Suprapubic skin (tissue), 4 donors: ENCODE measurements at places on chromosomes 13 and 19. TPM values are rescaled to one million over a fixed set of nuclear protein-coding genes. Genes with fewer than 3 reads are reported as not detected.

DNA sequence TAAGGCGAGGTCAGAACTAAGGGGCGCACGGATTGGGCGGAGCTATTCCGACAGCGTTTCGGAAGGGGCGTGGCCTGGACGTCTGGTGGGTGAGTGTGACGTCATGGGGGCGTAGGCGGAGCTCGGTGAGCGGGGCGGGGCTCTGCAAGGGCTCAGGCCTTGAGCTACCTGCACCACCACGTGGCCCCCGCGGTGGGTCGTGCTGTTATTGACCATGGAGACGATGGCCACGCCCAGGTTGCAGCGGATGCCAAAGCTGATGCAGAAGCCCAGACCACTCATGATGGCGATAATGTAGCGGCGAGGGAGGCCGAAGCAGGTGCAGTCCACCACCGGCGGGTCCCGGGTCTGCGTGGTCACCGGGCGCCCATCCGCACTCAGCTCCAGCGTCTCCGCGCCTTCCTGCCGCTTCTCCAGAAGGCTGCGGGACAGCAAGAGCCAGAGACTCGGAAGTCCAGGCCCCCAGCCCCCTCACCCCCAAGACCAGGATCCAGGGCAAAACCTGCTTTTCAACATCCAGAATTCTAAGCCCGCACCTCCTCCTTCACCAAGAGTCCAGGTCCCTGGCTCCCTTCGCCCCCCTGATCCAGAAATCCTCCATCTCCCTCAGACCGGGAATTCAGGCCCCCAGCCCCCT lies 4.8 kb downstream of the SLC17A7 start:
- no peaks in the 10 kb centered on the region for H3K36me3 ChIP-seq
- no peak overlapping the region for H3K4me3 ChIP-seq
- no peak overlapping the region for H3K27ac ChIP-seq
- DNase-seq: no peak
- peaks cover 12% of the 10 kb centered on the region for H3K4me1 ChIP-seq

DNA sequence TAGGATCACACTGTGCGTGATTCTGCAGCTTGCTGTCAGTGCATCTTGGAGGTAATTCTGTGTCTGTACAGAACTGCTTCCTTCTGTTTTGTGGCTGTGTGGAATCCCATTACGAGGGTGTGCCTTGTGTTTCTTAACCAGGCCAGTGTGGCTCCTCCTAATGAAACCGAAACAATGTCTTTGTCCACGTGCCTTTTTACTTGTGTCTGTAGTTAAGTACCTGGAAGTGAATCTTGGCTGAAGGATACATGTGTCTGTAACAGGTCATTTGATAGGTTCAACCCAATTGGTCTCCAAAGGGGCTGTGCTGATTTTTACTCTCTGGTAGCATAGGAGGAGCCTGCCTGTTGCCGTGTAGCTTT lies 13.1 kb downstream of the NOP53 start:
- no peak for DNase-seq
- H3K36me3 ChIP-seq: peaks cover 62% of the 10 kb centered on the region
- H3K27me3 ChIP-seq: no peaks in the 10 kb centered on the region
- no peak overlapping the region for H3K27ac ChIP-seq
- no peak overlapping the region for H3K4me3 ChIP-seq
- H3K4me1 ChIP-seq: no peaks in the 10 kb centered on the region

- H3K4me1 ChIP-seq: no peaks in the 10 kb centered on the region
- no peak overlapping the region for H3K4me3 ChIP-seq
- DNase-seq: no peak
- no peak overlapping the region for H3K27ac ChIP-seq
- H3K36me3 ChIP-seq: peaks cover 14% of the 10 kb centered on the region
- no peaks in the 10 kb centered on the region for H3K27me3 ChIP-seq
Measured at GRCh38 chr13:73079359-73079758, 20.6 kb downstream of the KLF5 start.

GRCh38 chr19:51359294-51359693 lies 6.9 kb downstream of the ETFB start:
- H3K4me1 ChIP-seq: peaks cover 14% of the 10 kb centered on the region
- H3K27ac ChIP-seq: no peak overlapping the region
- H3K27me3 ChIP-seq: no peaks in the 10 kb centered on the region
- H3K4me3 ChIP-seq: no peak overlapping the region
- DNase-seq: no peak

DNA sequence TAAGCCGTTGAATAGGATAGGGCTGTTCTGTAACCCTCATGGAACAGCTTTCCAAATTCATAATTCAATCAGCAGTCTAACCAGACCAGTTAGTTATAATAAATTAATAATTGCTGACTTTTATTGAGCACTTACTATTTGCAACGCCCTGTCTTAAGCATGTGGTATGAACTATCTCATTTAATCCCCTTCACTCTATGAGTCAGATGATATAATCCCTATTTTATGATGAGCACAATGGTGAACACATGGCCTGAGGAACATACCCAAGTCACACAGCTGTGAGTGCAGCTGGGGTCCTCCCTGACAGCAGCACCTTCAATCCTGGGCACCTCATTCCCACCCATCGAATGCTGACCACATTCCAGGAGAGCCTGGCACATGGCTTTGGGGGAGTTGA lies 28.0 kb upstream of the SACS start:
- no peak overlapping the region for H3K4me3 ChIP-seq
- no peaks in the 10 kb centered on the region for H3K27me3 ChIP-seq
- no peak for DNase-seq
- H3K27ac ChIP-seq: no peak overlapping the region

- no peak overlapping the region for H3K27ac ChIP-seq
- H3K4me3 ChIP-seq: no peak overlapping the region
- peaks cover 49% of the 10 kb centered on the region for H3K36me3 ChIP-seq
- H3K27me3 ChIP-seq: no peaks in the 10 kb centered on the region
- H3K4me1 ChIP-seq: no peaks in the 10 kb centered on the region
- DNase-seq: peak; percentile 41
Measured at GRCh38 chr19:334296-335071, 10.1 kb downstream of the MIER2 start.

DNA sequence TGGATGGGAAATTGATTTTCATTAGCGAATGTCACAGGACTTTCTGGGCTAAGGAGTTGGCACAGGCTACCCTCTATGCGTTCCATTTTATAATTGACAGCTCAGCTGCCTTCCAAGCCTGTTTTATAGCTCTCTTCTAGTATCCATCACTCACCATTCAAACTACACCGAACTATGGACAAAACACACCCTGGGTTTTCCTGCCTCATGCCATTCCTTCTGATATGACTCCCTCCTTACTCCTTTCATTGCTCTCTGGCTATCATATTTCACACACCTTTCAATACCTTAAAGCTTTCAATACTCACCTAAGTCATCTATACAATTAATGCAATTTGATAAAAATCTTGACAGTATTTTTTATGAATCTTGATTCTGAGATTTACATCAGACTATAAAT lies 181.3 kb downstream of the RAP2A start:
- H3K4me1 ChIP-seq: no peaks in the 10 kb centered on the region
- H3K27me3 ChIP-seq: no peaks in the 10 kb centered on the region

GRCh38 chr19:48461651-48461981 lies 6.2 kb downstream of the KCNJ14 start:
- no peaks in the 10 kb centered on the region for H3K27me3 ChIP-seq
- DNase-seq: no peak
- no peak overlapping the region for H3K4me3 ChIP-seq
- H3K36me3 ChIP-seq: no peaks in the 10 kb centered on the region
- no peak overlapping the region for H3K27ac ChIP-seq
- no peaks in the 10 kb centered on the region for H3K4me1 ChIP-seq

DNA sequence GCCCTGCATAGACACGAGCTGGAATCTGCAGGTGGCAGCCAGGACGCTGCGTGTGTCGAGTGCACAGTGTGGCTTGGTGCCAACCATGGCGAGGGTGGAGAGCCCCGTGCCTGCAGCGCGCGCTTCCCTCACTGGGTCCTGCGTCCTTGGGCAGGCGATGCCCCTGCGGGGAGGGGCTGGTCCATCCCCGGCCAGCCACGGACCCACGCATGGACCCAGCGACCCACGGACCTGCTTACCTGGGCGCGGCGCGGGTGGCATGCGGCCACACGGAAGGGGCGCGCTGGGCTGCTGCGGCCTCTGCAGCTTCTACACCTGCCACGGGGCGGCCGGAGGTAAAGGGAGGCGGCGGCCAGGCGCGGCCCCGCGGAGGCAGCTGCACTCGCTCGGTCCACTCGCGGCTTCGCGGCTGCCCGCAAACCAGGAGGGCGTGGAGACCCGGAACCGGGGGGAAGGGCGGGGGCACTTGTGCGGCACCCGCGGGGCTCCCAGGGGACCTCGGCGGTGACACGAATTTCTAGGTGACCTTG lies 569 bp upstream of the MCF2L start:
- no peaks in the 10 kb centered on the region for H3K36me3 ChIP-seq
- peak overlapping the region; percentile 62 for H3K4me3 ChIP-seq
- peak; percentile 79 for DNase-seq
- peaks cover 30% of the 10 kb centered on the region for H3K4me1 ChIP-seq

DNA sequence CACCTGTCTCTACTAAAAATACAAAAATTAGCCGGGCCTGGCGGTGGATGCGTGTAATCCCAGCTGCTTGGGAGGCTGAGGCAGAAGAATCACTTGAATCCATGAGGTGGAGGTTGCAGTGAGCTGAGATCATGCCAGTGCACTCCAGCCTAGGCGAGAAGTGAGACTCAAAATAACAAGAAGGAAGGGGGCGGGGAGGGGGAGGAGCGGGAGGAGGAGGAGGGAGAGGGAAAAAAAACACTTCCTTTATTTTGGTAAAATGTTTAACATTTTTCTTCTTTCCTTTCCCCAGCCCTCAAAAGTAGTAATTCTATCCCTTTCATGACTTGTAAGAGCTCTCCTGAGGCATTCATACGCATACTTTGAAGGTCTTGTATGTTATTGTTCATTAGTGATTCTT lies 44.3 kb downstream of the SPRY2 start:
- no peaks in the 10 kb centered on the region for H3K27me3 ChIP-seq
- H3K36me3 ChIP-seq: no peaks in the 10 kb centered on the region
- no peak overlapping the region for H3K27ac ChIP-seq

DNA sequence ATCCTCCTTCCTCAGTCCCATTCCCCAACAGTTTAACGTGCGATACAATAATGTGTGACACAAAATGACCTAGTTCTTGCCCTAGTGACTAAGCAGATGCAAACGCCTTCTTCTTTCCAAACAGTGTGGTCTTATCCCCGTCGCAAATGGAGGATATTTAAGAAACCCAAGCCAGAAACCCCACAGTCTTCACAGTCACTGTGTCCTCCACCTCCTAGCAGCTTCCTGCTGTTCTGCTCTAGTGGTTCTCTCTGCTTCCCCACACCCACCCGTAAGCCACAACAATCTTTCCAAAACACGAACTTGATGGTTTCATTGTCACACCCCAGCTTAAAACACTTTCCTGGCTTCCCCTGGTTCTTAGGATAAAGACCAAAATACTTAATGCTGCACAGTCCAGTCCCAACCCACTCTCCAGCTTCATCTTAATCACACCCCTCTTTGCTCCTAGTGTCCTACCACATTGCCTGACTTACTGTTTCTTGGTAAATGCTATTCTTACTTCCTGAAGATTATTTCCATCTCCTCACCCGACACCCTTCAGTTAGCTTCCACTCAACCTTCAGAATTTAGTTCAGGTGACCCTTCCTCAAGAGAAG lies 32.3 kb downstream of the ITM2B start:
- H3K36me3 ChIP-seq: peaks cover 54% of the 10 kb centered on the region
- H3K4me1 ChIP-seq: peaks cover 2% of the 10 kb centered on the region
- no peak overlapping the region for H3K27ac ChIP-seq
- DNase-seq: no peak
- no peaks in the 10 kb centered on the region for H3K27me3 ChIP-seq
- no peak overlapping the region for H3K4me3 ChIP-seq

- H3K4me1 ChIP-seq: peaks cover 6% of the 10 kb centered on the region
- no peak overlapping the region for H3K27ac ChIP-seq
- no peaks in the 10 kb centered on the region for H3K27me3 ChIP-seq
- no peaks in the 10 kb centered on the region for H3K36me3 ChIP-seq
Measured at GRCh38 chr13:73231471-73231870, 172.7 kb downstream of the KLF5 start.

Gene ARHGAP33
- total RNA-seq: 34.7 TPM

Gene LRP3
- 17.1 TPM for total RNA-seq

Gene IGFL2
- total RNA-seq: 39.2 TPM

Gene NFIC
- 234 TPM for total RNA-seq

Gene PSG3
- total RNA-seq: not detected

Gene PCP2
- total RNA-seq: 1.6 TPM
